ENCODE measurements at places on chromosomes 2 and 18.

- no peak for DNase-seq
Observed at GRCh38 chr2:157076526-157077161, 180.9 kb upstream of the GALNT5 start.

GRCh38 chr2:4635289-4635688 lies 931.9 kb downstream of the DCDC2C start:
- no peak for DNase-seq

- no peak for DNase-seq
Observed at GRCh38 chr2:86185517-86186212, 9.6 kb downstream of the IMMT start.

DNA sequence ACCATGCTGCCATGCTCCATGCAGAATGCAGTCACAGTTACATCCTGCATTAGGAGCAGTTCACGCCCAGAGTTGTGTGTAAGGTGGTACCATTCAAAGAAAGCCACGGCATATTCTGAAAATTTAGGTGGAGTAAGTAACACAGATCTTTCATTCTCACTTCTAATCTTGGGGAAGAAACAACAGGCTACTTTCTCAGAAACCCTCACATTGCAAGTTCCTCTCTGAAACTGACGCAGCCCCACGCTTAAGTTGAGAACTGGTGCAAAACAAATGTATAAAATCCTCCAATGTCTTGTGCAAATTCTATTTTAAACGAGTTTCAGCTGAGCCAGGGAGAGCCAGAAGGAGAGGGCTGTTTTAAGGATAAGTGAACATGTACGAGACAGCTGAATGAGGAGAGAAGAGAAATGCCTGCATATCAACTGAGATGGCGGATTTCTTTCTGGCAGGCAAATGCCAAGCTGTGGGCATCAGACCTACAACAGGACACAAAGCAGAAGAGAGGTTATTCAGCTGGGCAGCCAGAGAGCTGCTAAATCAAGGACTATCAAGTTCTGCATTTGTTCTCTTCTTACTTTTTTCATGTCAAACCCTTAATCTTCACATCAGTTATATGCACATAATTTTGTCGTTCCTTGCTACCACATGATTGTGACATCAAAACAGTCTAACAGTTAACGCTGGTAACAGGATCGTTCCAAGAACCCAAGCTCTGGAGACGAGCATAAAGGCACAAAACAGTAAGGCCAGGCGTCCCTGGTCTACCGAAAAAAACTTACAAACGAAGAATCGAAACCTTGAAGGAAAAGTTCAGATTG lies 6.4 kb downstream of the ARL4C start:
- no peak for DNase-seq

DNA sequence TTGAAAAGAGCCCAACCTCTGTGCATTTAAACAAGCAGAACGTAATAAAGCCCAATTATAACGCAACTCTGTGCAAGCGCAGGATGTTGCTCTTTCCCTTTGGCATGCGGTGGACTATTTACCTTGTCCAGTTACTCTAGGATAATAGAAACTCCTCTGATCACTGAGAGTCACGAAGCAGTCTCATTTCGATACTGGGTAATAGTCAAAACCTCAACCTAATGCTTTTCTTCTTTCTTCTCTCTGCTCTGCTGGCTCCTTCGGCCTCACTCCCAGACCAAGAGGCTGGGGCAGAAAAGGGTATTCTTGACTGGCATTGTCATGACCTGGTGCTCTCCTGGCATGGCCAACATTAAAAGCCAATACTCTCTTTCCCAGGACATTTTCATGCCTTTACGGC lies 89.7 kb upstream of the GCFC2 start:
- no peak for DNase-seq

GRCh38 chr18:34694591-34695165 lies 15.4 kb upstream of the DTNA start:
- DNase-seq: no peak
